ENCODE measurements at places on chromosomes 4 and X. TPM values are rescaled to one million over a fixed set of nuclear protein-coding genes. Genes with fewer than 3 reads are reported as not detected.

STAP1 gene
- total RNA-seq: not detected

STS gene
- total RNA-seq: 2.9 TPM

MAGEA4 gene
- not detected for total RNA-seq

GPM6B gene
- total RNA-seq: 0.04 TPM

GJB1 gene
- not detected for total RNA-seq

TMSB15A gene
- total RNA-seq: 105 TPM

TRIM61 gene
- total RNA-seq: not detected

VEGFC gene
- total RNA-seq: 12.2 TPM

PTCHD1 gene
- total RNA-seq: 3.0 TPM

RASL11B gene
- 0.60 TPM for total RNA-seq

POU3F4 gene
- total RNA-seq: 0.82 TPM

DNA sequence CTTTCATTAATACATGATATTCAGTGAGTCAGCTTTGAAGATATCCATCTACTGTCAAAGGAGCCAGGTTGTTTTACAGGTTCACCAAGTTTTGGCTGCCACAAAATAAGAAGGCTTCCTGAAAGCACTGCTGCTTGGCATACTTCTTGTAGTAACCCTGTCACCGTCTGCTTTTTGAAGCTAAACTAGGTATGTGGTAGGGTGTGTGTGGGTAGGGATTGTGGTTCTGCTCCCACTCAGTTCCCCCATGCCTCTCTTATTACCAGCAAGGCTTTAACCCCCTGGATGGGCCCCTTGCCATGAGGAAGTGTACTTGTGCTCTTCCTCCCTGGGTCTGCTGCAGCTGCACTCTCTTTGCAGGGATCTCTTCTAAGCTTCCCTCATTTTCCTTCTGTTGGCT lies 191.2 kb downstream of the BANK1 start:
- DNase-seq: no peak

DNA sequence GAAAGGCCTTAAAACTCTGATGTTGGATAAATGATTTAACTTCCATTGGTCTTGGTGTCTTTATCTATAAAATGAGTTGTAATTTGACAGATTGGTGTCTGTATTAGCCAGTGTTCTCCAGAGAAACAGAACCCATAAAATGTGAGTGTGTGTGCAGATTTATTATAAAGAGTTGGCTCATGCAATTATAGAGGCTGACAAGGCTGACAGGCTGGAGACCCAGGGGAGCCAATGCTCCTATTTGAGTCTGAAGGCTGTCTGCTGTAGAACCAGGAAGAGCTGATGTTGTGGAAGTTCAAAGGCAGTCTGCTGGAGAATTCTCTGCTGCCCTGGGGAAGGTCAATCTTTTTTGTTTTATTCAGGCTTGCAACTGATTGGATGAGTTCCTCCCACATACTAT lies 131.7 kb downstream of the SLC4A4 start:
- no peak for DNase-seq

DNA sequence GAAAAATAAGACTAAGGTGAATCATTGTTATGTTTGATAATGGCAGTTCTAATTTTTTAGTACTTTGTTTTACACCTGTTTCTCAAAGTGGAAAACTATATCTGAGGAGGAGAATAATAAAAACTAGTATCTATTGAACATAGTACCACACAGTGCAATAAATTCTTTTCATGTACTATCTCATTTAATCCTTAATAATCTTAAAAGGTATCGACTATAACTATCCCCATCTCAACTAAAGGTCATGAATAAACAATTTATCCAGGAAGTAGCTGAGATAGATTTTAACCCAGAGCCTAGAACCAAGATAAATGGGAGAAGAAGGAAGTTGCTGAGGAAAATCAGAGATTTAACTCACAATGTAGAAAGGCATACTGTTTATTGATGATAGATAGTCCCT lies 2.5 kb downstream of the CHIC2 start:
- no peak for DNase-seq

DNA sequence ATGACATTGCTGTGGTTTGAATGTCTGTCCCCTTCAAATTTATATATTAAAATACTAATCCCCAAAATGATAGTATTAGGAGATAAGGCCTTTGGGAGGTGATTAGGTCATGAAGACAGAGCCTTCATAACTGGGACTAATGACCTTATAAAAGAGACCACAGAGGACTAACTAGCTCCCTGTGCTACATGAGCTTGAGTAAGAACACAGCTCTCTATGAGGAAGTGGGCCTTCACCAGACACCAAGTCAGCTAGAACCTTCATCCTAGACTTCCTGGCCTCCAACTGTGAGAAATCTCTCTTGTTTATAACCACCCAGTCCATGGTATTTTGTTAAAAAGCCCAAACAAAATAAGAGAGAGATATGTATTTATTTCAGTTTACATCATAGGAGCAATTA lies 242.2 kb upstream of the CTSO start:
- no peak for DNase-seq

DNA sequence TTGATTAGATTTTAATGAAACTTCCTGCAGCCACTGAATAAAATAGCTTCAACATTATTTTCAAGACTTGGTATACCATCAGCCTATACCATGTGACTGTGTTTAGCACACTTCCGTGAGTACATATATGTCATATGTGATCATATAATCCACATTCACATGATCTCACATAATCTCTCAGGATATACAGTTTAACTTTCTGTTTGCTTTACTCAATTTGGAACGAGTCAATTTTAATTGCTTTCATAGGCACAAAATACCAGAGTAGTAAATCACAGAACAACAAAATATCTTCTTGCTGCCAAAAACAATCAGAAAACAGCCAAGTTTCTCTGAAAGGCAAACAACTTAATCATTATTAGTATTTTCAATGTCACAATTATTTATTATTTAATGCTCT lies 731.1 kb upstream of the DIAPH2 start:
- no peak for DNase-seq

DNA sequence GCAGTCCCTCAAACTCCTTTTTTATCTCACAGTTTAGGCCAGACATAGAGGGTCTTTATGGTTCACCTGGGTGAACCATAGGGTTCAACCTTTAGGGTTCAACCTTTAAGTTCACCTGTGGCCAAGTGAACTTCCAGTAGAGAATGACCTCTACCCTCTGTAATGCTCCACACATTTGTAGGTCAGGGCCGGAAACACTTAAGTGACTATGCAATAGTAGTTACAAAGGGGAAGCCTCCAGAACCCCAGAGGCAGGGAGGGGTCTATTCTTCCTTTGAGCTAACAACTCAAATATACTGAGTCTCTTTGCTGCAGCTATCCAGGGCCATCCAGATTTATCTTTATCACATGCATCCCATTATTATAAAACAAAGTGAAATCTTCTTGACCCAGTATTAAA lies 100.0 kb downstream of the LARP1B start:
- no peak for DNase-seq

- no peak for DNase-seq
These were observed 160.2 kb downstream of the NHS start for GRCh38 chrX:17535229-17535628.

GRCh38 chr4:128225148-128225547 lies 62.5 kb downstream of the PGRMC2 start:
- DNase-seq: peak; percentile 17

GRCh38 chrX:55480390-55481062 lies 9.1 kb downstream of the USP51 start:
- DNase-seq: no peak

DNA sequence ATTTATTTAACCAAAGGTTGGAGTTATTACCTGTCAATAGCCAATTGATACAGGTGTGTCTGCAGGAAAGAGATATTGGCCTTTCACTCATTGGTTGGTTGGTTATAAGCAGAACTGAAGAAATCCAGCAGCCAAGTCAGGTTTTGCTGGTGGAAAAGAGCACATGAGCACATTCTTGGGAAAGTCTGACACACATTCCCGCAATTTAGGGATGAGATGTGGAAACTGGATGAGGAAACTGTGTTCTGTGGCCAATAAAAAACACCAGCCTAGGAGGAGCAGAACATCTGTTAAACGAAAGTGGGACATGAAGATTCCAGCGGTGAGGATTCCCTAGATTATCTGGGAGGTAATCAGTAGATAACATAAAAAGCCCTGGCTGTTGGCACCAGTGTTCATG lies 567.4 kb upstream of the CPEB2 start:
- no peak for DNase-seq

GRCh38 chrX:96704629-96705028 lies 20.0 kb downstream of the DIAPH2 start:
- no peak for DNase-seq

GRCh38 chr4:151152028-151152427 lies 52.6 kb downstream of the RPS3A start:
- DNase-seq: no peak

- DNase-seq: no peak
These were observed 117.4 kb downstream of the MGST2 start for GRCh38 chr4:139782926-139783522.

GRCh38 chr4:176193126-176193525 lies 2.3 kb downstream of the SPATA4 start:
- DNase-seq: no peak

DNA sequence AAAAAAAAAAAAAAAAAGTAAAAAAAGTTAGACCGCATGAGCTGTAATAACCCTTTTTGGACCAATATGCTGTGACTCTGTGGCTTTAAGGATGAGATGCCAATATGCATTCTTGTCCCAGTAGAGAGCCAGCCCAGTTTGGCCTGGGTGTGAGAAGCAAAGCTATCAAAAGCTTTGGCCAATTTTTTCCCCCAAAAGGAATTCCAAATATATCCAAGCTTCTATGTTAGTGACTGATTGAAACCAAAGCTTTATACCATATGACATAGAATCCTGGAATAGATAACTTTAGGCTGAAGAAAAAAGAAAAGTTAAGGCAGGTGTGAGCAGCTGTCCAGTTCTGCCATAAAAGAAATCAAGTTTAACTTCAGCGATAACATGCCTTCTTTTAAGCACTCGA lies 30.5 kb upstream of the RBPJ start:
- DNase-seq: no peak

DNA sequence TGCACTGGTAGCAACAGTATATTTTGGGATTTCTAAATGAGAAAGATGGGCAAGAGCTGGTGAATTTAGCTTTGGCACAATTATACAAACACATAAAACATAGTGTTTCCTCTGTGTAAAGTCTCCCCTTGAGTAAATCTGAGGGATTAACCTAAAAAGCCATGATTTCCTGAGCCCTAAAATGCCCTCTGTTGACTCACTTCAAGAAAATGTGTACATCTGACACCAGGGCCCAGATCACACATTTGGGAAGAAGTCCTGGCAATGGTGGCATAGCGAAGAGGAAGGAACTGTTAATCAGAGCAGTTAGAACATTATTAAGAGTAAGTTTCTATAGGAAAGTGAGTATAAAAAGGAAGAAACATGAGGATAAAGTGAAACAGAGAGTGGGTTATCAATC lies 338.5 kb downstream of the SPOCK3 start:
- DNase-seq: no peak

DNA sequence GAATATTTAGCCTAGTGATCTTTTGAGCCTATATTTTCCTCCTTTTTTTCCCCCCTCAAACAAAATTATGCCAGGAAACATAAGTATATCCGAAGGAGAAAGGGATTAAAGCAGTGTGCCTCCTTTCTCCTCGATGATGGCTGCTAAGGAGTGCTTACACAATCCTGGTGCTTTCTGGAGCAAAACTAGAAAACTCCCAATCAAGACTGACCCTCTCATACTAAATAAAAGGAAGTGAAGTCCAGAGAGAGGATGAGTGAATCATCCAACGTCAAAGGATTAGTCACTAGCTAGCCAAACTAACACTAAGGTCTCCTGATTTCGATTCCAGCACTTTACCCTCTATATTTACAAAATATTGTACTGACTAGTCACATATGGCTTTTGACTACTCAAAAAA lies 146.8 kb downstream of the PPP3CA start:
- peak; percentile 69 for DNase-seq

DNA sequence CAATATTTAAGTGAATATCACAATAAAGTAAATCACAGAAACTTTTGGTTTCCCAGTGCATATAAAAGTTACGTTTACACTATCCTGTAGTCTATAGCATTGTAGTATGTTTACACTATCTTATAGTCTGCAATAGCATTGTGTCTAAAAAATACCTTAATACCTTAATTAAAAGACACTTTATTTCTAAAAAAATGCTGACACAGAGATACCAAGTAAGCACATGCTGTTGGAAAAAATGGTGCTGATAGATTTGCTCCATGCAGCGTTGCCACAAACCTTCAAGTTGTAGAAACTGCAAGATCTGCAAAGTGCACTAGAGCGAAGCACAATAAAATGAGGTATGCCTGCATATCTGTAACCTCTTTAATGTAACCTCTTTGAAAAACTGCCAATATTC lies 847.3 kb downstream of the GLUD2 start:
- DNase-seq: no peak

DNA sequence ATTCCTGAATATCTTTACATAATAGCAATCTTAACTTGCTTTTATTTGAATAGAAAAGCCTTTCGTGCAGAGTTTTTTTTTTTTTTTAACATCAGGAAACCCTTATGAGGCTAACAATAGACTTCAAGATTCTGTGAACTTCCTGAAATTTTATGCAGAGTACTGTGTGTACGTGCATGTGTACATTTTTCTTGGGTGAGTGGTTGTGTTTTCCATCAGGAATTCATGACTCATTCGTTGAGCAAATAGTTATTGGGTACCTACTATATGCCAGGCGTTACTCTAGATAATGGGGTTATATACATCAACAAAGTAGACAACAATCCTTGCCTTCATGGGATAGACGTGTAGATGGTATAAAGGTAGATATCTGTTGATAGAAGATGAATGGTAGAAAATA lies 59.1 kb downstream of the MRPL1 start:
- peak; percentile 75 for DNase-seq

- no peak for DNase-seq
These were observed 210.7 kb upstream of the MAD2L1 start for GRCh38 chr4:120277391-120277790.

DNA sequence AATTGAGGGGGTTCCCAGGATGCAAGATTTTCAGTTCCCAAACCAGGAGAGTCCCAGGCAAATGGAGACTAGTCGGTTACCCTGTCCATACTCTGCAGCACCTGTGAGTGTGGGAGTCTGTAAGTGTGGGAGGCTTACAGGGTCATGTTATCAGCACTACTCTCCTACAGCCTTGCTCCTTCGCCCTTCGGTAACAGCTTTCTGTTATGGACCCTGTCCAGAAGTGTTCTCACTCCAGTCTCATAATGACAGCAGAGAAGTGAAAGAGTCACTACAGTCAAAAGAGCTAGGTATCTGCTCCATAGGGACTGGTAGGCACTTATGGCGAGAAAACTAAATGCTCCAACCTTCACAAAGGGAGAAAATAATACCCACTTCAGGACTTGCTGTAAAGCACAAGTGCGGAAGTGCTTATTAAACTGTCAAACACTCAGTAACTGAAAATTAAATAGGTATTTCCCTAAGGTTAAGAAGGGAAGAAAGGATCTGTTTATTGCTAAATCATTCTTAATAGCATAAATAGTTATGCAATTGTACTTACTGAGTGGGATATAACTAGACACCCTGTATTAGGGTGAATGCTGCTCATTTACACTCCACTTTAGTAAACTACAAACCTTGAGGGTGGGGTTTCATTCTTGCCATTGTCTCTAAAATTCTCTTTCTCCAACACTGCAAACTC lies 2.7 kb upstream of the ADH7 start:
- DNase-seq: no peak

Measured in H4 (cell line).